ENCODE measurements at places on chromosomes 4 and X. TPM values are rescaled to one million over a fixed set of nuclear protein-coding genes. Genes with fewer than 3 reads are reported as not detected.

Gene PLK4
- total RNA-seq, result 12.6 TPM

Gene PPP1R2C
- not detected for total RNA-seq

Gene UCHL1
- total RNA-seq, result 397 TPM

Gene TCP11X2
- 2.0 TPM for total RNA-seq

Gene RTL5
- 8.5 TPM for total RNA-seq

Gene CLDN34
- total RNA-seq, result 0.64 TPM

Gene CPLX1
- 0.46 TPM for total RNA-seq

DNA sequence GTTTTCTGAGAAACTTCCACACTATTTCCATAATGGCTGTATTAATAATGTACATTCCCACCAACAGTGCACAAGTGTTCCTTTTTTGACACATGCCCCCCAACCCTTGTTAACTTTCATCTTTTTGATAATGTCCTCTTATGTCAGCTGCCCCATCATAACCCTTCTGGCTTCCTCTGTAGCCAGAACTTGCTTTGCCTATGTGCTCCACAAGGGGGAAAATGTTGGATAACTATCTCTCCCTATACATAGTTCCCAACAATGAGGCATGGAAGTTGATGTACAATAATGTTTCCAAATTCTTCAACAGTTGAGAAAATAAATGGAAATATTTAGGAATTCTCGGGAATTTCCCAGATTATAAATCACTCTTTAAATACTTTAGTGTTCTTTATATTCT lies 142.9 kb downstream of the ASB9 start:
- H3K27me3 ChIP-seq, result no peaks in the 10 kb centered on the region
- H3K4me1 ChIP-seq, result no peaks in the 10 kb centered on the region
- H3K4me3 ChIP-seq, result no peak overlapping the region
- H3K36me3 ChIP-seq, result no peaks in the 10 kb centered on the region
- DNase-seq, result no peak

DNA sequence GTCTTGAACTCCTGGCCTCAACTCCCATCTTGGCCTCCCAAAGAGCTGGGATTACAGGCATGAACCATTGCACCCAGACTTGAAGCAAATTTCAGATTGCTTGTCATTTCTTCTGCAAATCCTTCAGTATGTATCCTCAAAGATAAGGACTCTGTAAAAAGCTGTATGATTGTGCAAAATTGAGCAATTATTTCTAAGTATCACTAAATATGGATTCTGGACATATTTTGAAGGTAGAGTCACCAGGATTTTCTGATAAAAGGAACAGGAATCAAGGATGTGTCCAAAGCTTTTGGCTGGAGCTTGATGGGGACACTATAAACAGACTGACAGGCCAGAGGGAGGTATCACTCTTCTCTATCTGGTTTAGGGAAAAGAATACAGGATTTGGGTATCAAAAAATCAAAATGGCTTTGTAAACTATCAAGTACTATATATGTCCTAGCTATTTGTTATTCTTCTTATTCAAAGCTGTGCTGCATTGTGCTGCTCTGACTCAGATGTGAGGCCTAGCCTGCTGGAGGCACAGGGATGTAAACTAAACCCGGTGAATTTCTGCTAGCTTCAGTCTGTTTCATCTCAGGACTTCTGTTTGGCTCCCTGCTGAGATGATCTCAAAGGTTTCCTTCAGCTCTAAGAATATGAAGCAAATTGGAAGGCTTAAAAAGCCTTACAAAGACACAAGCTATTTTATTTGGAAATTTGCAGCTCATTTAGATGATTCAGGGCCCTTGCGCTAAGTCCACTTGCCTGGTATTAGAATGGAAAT lies 8.3 kb downstream of the RPS4X start:
- no peak for DNase-seq
- peaks cover 1% of the 10 kb centered on the region for H3K27me3 ChIP-seq
- no peak overlapping the region for H3K4me3 ChIP-seq
- H3K27ac ChIP-seq, result no peak overlapping the region

- H3K4me1 ChIP-seq, result peaks cover 4% of the 10 kb centered on the region
- DNase-seq, result no peak
- H3K36me3 ChIP-seq, result no peaks in the 10 kb centered on the region
- peaks cover 1% of the 10 kb centered on the region for H3K27me3 ChIP-seq
- H3K4me3 ChIP-seq, result no peak overlapping the region
- H3K27ac ChIP-seq, result no peak overlapping the region
These were observed 384.2 kb downstream of the SH3BGRL start for GRCh38 chrX:81586096-81586495.

DNA sequence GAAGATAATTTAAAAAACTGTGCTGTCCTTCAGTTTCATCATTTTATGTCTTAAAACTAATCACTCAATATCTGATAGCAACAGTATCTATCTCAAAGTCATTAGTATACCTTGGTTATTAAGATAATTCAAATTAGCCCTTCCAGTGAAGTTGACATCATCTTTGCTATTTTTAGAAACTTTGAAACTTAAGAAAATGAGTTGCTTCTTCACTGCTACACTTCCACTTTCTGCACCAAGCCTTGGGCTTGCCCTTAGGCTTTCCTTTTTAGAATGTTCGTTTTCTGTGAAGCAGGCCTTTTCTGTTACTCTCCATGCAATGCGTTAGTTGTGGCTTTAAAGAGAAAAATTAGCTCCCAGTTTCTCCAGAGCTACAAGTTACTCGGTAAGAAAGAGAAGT lies 4.4 kb upstream of the VAMP7 start:
- peaks cover 3% of the 10 kb centered on the region for H3K4me1 ChIP-seq
- no peak for DNase-seq
- H3K36me3 ChIP-seq, result peaks cover 10% of the 10 kb centered on the region
- H3K27ac ChIP-seq, result no peak overlapping the region
- H3K4me3 ChIP-seq, result no peak overlapping the region
- H3K27me3 ChIP-seq, result peaks cover 9% of the 10 kb centered on the region

DNA sequence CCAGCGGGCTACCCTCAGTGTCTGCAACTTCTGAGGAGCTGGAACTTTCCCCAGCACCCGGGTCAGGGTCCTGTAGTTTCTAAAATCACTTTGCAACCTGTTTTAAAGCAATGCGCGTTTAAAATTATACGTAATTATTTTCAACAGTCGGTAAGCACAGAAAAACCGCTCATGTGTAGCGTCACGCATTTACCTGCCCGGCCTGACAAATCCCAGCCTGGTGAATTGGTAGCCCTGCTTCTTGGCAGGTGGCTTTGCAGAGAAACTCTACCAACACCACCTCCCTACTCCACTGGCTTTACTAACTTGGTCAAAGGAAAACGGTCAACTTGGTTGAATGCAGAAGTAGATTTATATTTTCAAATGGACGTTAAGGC lies 640 bp downstream of the BANK1 start:
- H3K27me3 ChIP-seq, result peaks cover 3% of the 10 kb centered on the region
- no peak for DNase-seq
- H3K36me3 ChIP-seq, result peaks cover 4% of the 10 kb centered on the region
- no peak overlapping the region for H3K27ac ChIP-seq
- peaks cover 7% of the 10 kb centered on the region for H3K4me1 ChIP-seq

- no peak overlapping the region for H3K4me3 ChIP-seq
- no peak overlapping the region for H3K27ac ChIP-seq
- no peak for DNase-seq
- H3K27me3 ChIP-seq, result no peaks in the 10 kb centered on the region
- H3K4me1 ChIP-seq, result no peaks in the 10 kb centered on the region
These were observed 188.9 kb upstream of the IL1RAPL1 start for GRCh38 chrX:28398342-28398741.

- no peak overlapping the region for H3K27ac ChIP-seq
- H3K36me3 ChIP-seq, result no peaks in the 10 kb centered on the region
- no peak for DNase-seq
- H3K4me3 ChIP-seq, result no peak overlapping the region
- no peaks in the 10 kb centered on the region for H3K4me1 ChIP-seq
These were observed 386.4 kb upstream of the RPS6KA3 start for GRCh38 chrX:20653070-20653469.

DNA sequence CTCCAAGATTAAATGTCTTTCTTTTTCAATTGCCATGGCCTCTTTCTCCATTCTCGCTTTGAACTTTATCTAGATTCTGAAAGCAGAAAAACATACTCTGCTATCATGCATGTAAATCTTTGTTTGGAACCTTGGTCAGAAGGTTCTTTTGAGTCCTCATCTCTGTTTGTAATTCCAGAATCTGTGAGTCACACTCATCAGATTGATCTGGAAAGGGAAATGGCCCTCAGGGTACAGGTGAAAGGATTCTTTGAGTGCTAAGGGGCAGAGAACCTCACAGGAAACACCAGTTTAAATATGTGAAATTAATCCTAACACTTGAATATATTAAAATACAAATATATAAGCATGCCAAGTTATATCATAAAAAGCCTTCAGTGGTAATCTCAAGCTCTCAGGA lies 211.0 kb upstream of the ADGRL3 start:
- no peaks in the 10 kb centered on the region for H3K4me1 ChIP-seq
- no peak overlapping the region for H3K4me3 ChIP-seq
- no peak for DNase-seq
- no peak overlapping the region for H3K27ac ChIP-seq
- no peaks in the 10 kb centered on the region for H3K36me3 ChIP-seq

DNA sequence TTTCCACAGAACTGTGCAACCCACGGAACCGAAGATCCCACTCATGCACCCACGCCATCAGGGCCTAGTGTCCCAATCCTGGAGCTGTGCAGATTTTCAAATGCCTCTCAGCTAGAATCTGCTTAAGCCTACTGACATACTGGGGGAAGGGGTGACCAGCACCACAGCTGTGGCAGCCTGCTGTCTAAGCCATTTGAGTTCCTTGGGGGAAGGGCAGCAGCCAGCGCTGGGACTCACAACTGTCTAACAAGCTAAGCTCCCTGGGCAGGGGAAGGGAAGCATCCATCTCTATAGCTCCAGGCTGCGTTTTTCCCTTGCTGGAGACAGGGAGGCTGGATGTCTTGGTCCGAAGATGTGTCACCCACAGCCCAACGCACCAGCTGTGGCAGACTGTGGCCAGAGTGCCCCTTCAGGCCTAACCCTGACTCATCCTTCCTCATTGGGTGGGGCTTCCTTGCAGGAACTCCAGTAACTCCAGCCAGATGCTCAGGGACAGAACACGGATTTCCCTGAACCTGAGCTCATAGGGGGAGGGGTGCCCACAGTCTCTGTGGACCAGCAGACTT lies 194.8 kb downstream of the CHRDL1 start:
- no peaks in the 10 kb centered on the region for H3K36me3 ChIP-seq
- peaks cover 2% of the 10 kb centered on the region for H3K27me3 ChIP-seq
- DNase-seq, result no peak
- H3K27ac ChIP-seq, result no peak overlapping the region

- no peaks in the 10 kb centered on the region for H3K36me3 ChIP-seq
- DNase-seq, result no peak
- no peaks in the 10 kb centered on the region for H3K4me1 ChIP-seq
- no peak overlapping the region for H3K4me3 ChIP-seq
These were observed 958.0 kb upstream of the PCDH7 start for GRCh38 chr4:29762151-29762550.

DNA sequence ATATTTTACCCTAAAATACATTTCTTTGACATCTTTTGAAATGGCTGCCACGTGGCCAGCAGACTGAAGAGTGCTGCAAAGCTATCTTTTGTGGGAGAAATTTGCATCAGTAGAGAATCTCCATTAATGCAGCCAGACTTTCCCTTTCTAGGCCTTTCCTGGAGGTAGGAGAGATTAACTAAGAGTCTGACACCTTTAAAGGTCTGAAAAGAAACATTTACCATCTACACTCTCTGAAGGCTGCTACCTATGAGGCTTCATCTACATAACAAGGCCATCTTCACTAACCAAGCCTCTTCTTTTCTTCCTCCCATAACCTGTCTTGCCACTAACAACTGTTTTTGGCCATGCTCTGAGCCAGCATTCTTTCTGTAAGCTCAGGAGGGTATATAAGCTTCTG lies 17.8 kb upstream of the SPRY1 start:
- no peak for DNase-seq
- H3K36me3 ChIP-seq, result no peaks in the 10 kb centered on the region
- no peak overlapping the region for H3K4me3 ChIP-seq
- no peaks in the 10 kb centered on the region for H3K27me3 ChIP-seq
- peaks cover 7% of the 10 kb centered on the region for H3K4me1 ChIP-seq

- no peak overlapping the region for H3K27ac ChIP-seq
- peaks cover 9% of the 10 kb centered on the region for H3K36me3 ChIP-seq
- peaks cover 43% of the 10 kb centered on the region for H3K4me1 ChIP-seq
- no peak for DNase-seq
These were observed 69.7 kb downstream of the PPP3CA start for GRCh38 chr4:101277671-101278070.

- H3K27ac ChIP-seq, result no peak overlapping the region
- no peaks in the 10 kb centered on the region for H3K36me3 ChIP-seq
- DNase-seq, result no peak
- no peaks in the 10 kb centered on the region for H3K27me3 ChIP-seq
- peaks cover 3% of the 10 kb centered on the region for H3K4me1 ChIP-seq
- H3K4me3 ChIP-seq, result no peak overlapping the region
These were observed 655.8 kb downstream of the ZNF674 start for GRCh38 chrX:45889471-45889870.

DNA sequence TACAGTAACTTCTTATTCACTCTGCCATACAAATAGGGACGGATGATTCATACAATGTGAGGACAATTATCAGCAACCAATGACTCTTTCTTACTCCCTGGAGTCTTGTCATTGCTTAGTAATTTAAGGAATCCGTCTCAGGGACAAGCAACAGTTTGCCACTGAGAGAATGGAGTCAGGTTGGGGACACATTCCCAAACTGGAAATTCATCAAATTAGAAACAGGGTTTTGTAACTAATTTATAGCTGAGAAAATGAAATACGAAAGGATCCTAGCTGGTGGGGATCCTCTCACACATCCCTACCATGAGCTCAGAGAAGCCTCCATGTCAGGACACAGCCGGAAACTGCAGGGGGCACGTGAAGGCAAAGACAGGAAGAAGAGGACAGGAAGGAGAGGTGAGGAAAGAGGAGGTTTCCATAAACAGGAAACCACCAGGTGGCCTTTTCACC lies 50.4 kb upstream of the KDR start:
- peak overlapping the region; percentile 56 for H3K4me3 ChIP-seq
- H3K27me3 ChIP-seq, result peaks cover 12% of the 10 kb centered on the region
- no peaks in the 10 kb centered on the region for H3K36me3 ChIP-seq
- peaks cover 69% of the 10 kb centered on the region for H3K4me1 ChIP-seq
- DNase-seq, result peak; percentile 45
- H3K27ac ChIP-seq, result peak overlapping the region; percentile 100

GRCh38 chr4:133997436-133997835 lies 204.2 kb downstream of the PABPC4L start:
- H3K4me3 ChIP-seq, result no peak overlapping the region
- H3K27me3 ChIP-seq, result no peaks in the 10 kb centered on the region
- H3K27ac ChIP-seq, result no peak overlapping the region
- no peaks in the 10 kb centered on the region for H3K36me3 ChIP-seq
- no peaks in the 10 kb centered on the region for H3K4me1 ChIP-seq
